ENCODE measurements at places on chromosomes 2 and 18.

DNA sequence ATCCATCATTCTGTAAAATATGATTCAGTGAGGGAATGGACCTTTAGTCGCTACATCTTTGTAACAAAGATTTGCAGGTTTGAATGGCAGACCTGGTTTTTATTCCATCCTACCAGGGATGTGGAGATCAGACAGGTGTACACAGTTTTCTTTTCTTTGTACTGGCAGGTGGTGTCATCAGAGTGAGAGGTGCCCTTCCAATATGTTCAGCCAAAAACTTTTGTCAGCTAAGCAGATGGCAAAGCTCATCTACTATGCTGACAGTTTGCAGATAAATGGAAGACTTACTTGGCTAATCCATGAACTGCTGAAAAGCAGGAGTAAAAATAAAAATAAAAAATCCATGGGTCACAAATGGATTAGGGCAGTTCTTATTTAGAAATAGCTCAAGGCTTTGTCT lies 185.5 kb upstream of the DOK6 start:
- no peak for DNase-seq

DNA sequence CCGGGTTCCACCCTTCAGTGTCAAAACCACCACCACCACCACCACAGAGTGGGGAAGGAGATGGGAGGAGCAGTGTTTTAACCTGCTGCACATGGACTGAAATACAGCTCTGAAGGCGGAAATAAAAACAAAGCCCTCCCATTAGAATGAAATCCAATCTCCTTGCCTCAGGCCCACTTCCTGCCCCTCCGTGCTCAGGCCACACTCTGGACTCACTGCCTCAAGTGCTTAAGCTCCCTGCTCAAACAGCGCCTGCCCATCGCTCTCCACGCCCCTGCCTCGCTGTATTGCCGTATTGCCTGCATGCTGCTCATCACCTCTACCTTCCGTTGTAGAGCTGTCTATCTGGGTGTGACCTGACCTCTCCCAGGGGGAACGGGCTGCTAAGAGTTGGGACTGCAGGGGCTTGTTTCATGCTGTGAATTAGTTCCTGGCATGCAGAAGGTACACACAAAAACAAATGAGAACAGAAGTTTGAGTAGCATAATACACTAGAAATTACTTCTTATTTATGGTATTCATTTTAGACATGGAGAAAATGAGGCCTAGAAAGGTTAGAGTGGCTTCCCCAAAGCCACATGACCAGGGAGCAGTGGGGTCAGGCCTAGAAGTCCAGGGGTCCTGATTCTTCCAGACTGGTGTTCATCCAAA lies 31.6 kb upstream of the NEB start:
- no peak for DNase-seq

DNA sequence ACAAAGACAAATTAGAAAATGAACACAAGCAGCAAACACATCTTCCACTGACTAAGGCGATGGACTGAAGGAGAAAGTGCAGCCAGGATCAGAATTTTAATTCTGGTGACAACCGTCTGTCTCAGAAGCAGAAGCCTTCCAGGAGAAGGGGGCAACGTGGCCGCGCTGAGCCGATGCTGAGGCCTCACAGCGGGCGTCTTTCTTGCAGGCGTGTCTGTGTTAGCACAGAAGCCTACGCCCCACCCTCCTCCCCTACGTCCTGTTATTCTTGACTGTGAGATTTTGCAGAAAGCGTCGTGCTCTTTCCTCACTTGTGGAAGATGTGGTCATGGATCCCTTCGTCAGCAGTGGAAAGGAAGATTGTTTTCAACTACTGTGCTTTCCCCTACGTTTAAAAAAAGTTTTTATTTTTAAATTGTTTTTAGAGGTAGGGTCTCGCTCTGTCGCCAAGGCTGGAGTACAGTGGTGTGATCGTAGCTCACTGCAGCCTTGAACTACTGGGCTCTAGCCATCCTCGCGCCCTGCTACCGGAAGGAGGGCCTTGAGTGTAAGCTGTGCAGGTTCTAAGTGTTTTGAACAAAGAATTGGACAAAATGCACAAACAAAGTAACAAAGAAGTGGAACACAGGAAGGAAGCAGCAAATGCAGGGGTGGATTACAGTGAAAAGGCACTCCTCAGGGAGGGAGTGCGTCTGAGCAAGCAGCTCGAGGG lies 422.0 kb downstream of the GALR1 start:
- no peak for DNase-seq

GRCh38 chr2:216554755-216555154 lies 56.1 kb downstream of the RPL37A start:
- no peak for DNase-seq

- DNase-seq = no peak
Measured at GRCh38 chr2:225254363-225254762, 145.1 kb upstream of the NYAP2 start.

DNA sequence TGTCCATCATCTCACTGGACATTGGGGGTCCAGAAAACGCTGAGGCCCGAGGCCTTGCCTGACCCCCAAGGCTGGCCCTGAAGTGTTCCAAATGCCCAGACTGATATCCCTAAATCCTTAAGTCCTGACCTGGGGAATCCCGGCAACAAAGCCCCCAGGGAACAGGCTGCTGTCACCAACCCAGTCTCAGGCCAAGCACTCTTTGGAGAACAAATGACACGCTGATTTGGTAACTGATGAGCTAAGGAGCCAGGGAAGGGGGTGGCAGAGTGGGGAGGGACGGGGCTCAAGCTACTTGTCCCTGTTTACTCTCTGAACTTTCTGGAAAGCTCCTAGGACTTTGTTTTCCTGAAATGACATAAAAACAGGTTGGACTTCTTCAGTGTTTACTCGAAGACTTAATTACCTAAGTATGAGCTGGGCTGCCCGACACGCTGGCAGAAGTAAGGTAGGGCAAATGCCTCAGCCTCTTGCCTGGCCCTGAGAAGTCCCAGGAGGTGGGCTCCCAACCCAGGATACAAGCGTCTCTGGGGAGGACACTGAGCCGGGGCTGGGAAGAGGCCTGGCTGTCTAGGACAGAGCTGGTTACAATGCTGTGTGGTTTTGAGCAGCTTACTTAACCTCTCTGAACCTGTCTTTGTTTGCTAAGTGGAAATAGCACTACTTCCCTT lies 105.5 kb upstream of the GLI2 start:
- no peak for DNase-seq

GRCh38 chr2:230418341-230419016 lies 2.5 kb downstream of the SP100 start:
- peak; percentile 59 for DNase-seq

- DNase-seq = no peak
Measured at GRCh38 chr2:3571284-3571683, 3.8 kb upstream of the RPS7 start.

DNA sequence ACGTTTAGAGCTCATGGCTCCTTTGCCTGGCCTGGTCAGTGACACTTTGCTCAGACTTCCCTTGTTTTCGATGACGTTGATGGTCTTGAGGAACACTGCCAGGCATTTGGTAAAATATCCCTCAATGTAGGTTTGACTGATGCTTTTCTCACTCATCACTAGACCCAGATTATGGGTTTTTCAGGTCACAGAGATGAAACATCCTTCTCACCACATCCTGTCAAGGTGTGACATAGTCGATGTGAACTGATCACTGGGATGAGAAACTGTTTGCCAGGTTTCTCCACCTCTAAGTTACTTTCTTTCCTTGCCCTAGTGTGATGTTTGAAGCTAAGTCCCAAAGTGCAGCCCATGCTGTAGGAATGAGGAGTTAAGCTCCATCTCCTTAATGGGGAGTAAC lies 81.5 kb downstream of the AFF3 start:
- DNase-seq = no peak

GRCh38 chr2:137957033-137957432 lies 7.2 kb upstream of the HNMT start:
- DNase-seq = peak; percentile 97

GRCh38 chr2:222270396-222270795 lies 28.4 kb downstream of the PAX3 start:
- no peak for DNase-seq

DNA sequence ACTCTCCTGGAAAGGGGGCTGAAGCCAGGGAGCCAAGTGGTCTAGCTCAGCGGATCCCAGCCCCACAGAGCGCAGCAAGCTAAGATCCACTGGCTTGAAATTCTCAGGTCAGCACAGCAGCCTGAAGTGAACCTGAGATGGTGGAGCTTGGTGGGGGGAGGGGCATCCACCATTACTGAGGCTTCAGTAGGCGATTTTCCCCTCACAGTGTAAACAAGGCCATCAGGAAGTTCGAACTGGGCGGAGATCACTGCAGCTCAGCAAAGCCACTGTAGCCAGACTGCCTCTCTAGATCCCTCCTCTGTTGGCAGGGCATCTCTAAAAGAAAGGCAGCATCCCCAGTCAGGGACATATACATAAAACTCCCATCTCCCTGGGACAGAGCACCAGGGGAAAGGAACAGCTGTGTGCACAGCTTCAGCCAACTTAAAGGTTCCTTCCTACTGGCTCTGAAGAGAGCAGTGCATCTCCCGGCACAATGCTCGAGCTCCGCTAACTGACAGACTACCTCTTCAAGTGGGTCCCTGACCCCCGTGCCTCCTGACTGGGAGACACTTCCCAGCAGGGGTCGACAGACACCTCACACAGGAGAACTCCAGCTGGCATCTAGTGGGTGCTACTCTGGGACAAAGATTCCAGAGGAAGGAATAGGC lies 282.3 kb upstream of the EPC2 start:
- no peak for DNase-seq

DNA sequence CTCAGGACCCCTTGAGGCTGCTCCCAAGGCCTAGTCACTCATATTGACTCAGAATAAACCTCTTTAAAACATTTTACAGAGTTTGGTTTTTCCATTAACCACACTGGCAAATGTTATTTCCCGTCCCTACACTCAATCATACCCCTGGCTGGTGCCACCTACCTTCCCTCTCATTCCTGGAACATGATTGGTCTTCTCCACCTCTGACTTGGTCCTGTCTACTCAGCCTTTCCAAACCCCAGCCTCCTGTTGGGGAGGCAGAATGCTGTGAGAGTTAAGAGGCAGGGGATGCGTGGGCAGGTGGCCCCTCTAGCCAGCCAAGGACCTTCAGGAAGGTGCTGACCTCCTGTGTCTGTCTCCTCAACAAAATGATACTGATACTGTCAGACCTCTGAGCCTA lies 149.3 kb downstream of the CABLES1 start:
- no peak for DNase-seq

- DNase-seq = peak; percentile 79
Measured at GRCh38 chr18:68742206-68742605, 27.3 kb upstream of the TMX3 start.

DNA sequence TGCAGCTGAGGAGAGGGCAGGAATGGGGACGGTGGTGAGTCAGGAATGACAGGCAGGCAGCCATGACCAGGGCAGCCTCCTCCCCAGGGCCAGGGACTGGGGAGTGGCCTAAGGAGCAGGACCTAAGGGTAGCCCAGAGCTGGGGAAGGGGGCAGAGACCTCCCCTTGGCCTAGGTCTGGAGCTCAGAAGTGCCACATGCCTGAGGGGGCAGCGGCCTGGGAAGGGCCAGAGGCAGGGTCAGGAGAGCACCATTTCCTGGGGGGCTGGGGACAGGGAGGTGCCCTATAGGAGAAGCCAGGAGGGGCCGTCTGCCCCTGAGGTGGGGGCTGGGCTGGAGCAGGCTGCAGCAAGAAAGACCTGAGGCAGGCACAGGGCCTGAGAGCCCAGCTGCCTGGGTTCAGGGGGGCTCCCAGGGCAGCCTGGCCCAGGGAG lies 20.9 kb downstream of the CFLAR start:
- DNase-seq = no peak

DNA sequence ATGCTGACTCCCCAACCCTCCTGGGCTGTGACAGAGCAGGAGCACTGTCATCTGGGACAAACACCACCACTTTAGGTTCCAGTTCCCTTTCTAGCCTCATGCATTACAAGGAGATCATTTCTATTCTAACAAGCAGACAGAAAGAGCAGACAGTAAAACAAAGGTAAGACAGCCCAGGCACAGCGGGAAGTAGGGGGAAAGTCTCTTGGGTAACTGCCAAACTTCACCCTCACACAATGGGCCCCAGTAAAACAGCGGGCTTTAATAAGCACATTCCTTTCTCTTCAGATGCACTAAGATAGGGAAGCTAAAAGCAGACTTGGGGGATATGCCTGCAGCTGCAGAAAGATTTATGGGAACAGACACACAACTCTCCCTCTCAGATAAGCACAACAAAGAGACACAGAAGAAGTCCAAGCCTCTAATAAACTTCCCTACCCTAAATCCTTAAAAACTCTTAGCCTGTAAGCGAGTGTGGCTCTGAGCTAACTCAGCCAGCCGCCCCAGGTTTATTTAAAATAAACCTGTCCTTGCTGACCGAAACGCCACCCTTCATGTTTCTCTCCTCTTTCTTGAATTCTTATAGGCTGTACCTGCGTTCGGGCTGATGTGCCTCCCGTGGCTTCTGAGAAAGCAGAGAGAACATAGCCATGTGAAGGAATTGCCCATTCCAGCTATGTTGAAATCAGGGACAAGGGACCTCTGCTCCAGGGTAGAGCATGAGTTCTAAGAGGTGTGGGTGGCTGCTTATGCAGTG lies 726.8 kb upstream of the DDX18 start:
- no peak for DNase-seq

Data from fibroblast of upper back skin (primary cell).